ENCODE measurements at places on chromosomes 6 and 20.

DNA sequence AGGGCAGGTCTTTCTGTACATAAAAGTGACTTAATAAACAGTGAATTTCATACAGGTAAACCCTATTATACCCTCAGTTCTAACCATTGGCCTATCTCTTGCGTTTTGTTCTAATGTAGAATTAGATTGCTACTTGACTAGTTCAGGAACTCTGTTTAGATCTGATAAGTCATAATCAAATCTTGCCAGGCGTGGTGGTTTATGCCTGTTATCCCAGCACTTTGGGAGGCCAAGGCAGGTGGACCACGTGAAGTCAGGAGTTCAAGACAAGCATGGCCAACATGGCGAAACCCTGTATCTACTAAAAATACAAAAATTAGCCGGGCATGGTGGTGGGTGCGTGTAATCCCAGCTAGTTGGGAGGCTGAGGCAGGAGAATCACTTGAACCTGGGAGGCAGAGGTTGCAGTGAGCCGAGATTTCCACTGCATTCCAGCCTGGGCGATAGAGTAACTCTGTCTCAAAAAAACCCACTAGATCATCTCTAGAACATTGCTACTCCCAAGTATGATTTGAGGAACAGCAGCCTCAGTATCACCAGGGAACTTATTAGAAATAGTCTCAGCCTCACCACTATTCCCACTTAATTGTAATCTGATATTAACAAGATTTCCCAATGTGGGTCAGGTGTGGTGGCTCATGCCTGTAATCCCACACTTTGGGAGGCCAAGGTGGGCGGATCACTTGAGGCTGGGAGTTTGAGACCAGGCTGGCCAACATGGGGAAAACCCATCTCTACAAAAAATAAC is 12.2 kb downstream of the GTPBP2 start:
- no peak for DNase-seq

- DNase-seq: no peak
Observed at GRCh38 chr6:113068570-113068969, 721.4 kb downstream of the RFPL4B start.

- DNase-seq: no peak
Observed at GRCh38 chr6:72861935-72862432, 240.1 kb downstream of the KCNQ5 start.

- DNase-seq: no peak
Observed at GRCh38 chr6:1228754-1229191, 83.1 kb upstream of the FOXQ1 start.

DNA sequence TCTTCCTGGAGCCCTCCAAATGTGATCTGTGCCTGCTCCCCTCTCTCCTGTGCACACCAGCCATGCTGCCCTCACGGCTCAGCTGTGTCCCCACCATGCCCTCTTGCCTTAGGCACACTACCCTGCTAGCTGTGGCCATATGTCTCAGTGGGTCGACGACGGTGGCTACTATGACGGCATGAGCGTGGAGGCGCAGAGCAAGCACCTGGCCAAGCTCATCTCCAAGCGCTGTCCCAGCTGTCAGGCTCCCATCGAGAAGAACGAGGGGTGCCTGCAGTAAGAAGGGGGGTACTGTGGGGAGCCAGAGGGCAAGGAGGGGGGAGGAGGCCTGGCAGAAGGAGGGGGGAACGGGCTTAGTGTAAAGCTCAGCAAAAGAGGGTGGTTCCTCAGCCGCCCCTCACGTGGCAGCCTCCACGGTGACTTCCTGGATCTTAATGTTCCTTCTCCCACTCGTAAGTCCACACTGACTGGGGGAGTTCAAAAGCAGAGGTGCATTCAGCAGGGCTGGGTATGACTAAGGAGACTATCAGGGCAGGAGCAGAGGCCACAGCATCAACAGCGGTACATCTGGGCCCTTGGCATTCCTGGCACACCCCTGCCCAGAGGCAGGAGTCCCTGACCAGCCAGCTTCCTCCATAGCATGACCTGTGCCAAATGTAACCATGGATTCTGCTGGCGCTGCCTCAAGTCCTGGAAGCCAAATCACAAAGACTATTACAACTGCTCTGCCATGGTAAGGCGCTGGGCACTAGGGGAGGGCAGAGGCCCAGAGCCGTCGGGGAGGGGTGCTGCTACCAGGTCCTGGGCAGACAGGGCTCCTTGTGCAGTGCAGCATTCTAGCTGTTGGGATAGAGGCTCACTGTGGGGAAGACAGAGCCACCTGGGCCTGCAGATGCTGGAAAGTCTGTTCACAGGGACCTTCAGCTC is 8.0 kb downstream of the DNPH1 start:
- no peak for DNase-seq

DNA sequence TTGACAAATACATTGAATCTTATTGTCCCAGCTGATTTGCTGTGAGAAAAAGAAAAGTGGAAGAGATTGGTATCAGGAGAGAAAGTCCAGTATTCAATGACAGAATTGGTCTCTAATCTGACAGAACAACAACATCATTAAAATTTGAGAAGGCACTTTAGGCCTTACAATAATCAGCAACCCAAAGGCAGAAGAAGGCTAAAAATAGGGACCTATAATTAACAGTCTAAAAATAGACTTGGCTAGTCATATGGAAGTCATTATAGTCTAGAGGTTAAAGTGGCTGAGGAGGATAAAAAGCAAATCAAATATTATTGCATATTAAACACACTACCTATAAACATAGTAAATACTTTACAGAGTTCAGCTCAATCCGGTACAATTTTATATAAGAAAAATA is 393.6 kb upstream of the JAG1 start:
- DNase-seq: no peak

- DNase-seq: no peak
Observed at GRCh38 chr6:93358435-93358834, 60.9 kb downstream of the EPHA7 start.

- no peak for DNase-seq
Observed at GRCh38 chr20:53568351-53568750, 25.3 kb downstream of the ZNF217 start.

DNA sequence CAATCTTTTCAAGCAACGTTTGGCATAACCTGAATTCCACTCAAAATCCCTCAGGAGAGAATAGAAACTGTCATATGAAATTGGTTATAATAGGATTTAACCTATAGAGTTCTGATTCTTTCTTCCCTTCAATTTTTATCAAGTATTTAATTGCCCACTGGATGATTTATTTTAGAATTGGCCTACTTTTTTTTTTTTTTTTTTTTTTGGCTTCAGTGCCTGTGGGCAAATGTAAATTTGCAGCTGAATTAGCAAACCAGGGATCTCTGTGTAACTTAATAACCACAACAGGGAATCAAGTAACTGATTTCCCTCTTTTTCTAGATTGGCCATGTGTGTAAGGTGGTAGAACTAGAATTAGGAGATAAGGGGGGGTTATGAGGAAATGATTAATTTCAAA is 157.0 kb downstream of the SOX4 start:
- no peak for DNase-seq

GRCh38 chr6:43766964-43767461 is 3.0 kb upstream of the VEGFA start:
- DNase-seq: no peak

GRCh38 chr20:44731657-44732056 is 14.0 kb upstream of the KCNK15 start:
- DNase-seq: no peak

- no peak for DNase-seq
Observed at GRCh38 chr20:2930538-2930937, 57.3 kb downstream of the PTPRA start.

GRCh38 chr6:23589811-23590210 is 536.2 kb upstream of the NRSN1 start:
- no peak for DNase-seq

GRCh38 chr6:19434065-19434464 is 403.1 kb upstream of the ID4 start:
- no peak for DNase-seq

GRCh38 chr6:169804427-169804826 is 53.0 kb downstream of the ERMARD start:
- DNase-seq: no peak

DNA sequence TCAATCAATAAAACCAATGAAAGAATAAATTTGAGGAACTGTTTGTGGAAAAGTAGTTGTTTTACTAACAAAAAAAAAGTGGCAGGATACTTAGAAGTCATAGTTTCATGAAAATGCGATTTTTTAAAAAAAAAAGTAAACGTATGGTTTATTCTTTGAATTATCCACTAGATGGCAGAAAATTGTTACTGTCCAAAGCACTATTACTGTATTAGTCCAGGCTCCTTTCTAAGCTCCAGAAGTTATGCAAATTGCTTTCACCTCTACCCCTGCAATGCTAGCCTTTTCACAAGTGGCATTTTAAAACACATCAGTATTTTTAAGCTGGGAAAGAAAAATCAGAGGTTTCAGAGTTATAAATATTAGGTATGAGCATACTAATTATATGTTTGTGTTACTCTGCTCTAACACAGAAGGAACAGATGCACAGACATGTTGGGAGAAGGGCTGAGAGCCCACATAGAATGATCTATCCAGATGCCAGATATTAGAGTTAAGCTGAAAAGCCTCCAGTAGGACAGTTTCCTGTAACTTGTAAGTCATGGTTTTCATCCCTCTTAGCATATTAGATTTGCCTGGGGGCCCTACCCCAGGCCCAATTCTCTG is 63.9 kb downstream of the FHL5 start:
- DNase-seq: no peak

DNA sequence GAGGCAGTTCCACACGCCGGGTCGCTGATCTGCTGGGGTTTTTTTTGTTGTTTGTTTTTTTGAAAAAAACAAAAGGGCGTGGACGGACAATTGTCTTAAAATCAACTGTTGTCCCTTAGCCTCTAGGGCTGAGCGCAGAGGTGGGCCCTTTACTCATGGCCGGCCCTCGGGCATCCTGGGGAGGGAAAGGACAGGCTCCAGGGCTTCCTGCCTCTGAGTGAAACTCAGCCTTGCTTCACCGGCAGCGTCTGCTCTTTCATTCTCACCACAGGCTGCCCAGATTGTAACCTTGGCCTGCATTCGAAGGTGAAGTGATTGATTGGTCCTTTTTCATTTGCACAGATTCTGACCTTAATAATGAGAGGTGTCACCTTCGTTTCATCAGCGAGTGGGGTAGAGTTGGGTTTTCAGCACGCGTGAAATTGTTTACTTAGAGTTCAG is 797 bp downstream of the SMIM13 start:
- no peak for DNase-seq

DNA sequence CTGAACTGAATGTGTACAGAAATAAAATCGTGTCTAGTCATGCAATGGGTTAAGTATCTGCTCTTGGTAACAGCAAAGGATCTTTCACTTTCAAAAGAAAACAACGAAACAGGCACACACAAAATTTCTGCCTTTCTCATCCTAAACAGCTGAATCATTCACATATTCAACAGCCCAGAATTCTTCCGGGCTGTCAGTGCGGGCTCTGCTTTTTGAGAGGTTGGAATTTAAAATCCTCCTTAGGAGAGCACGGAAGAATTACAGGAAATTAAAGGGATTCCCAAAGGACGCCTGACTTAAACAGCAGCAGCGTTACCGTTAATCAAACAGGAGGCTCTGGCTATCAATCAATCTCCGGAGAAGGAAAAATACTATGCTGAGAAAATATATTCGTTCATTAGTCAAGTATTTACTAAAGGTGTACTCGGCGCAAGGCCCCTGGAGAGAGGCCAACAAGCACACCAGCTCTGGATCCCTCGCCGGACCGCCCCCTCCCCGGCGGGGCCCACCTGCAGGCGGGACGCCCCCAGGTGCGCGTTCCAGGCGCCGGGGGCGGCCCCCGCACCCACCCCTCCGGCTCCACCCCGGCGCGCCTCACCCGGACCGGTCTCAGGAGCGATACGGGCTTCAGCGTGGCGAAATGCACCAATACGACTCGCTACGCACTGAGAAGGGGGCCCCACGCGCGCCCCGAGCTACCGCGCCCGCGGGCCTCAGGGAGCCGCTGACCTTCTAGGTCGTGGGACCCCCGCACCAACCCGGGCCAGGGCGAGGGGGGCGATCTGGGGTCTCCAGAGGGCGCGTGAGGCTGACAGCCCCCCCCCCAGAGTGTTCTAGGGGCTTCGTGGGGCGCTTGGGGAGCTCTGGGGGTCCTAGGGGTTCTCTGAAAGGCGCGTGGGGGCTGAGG is 1.0 kb downstream of the NAPB start:
- DNase-seq: peak; percentile 42

- DNase-seq: no peak
Observed at GRCh38 chr6:144302701-144303372, 17.7 kb downstream of the UTRN start.

DNA sequence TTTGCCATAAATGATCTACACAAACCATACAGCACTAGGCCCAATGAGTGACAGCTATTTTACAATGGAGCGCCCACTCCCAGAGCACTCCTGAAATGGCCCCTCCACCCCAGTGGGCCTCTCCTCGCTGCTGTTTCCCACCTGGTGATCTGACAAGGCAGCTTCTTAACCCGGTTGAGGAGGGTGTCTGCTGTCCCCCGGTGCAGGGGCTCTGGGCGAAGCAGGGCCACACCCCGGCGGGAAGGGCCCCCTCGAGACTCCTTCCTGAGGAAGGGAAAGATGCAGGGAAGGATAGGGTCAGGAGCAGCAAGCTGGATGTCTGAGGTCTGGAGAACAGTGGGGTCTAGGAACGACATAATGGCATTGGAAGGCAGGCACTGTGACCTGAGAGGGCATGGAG is 10.2 kb downstream of the ABHD16A start:
- DNase-seq: no peak
